ENCODE measurements at places on chromosomes 4 and X.

DNA sequence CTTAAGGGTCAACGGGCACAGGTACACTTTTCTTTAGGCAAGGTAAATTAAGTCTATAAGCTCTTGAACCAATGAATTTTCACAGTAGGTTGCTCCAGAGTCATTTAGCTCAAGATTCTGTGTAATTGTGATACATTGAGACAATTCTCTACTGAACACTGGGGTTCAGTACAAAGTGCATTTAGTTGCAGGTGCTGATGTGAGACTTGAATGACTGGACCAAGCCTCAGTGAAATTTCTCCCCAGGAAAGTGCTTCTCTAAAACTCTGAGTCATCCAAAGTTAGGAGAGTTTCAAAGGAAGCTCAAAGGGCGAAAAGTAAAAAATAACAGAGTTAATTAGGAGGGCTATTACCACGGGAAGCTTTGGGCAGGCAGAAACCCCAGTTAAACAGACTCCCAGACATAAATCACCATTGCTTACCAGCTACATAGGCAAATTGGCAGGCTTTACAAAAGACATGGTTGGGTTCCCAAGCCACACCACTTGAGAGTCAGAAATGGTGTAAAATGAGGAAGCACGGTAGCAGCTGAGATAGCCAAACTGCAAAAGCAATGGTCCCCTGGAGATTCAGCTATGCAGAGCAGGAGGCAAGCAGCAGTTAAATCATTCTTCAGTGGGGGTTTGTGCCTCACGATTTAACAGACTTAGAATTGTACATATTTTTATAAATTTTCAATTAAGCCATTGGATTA, 202.6 kb downstream of the PCDH19 start:
- no peak for DNase-seq

DNA sequence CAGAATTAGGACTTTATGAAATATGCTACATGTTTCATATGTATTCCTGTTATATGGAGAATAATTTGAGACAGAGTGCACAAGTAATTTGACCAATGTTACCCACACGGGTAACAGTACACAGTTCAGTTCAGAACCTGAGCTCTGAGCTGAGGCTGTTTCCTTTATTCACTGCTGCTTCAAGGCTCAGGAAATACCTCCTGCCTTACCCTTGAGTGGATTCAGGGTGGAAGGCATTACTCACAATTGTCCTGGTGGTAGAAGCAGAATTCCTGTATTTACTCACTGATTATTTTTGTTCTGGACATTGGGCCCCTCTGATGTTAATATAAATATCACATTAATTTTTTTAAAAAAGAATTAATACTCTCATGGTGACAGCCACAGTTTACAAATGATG, 73.5 kb upstream of the CAMK2D start:
- peak; percentile 49 for DNase-seq

DNA sequence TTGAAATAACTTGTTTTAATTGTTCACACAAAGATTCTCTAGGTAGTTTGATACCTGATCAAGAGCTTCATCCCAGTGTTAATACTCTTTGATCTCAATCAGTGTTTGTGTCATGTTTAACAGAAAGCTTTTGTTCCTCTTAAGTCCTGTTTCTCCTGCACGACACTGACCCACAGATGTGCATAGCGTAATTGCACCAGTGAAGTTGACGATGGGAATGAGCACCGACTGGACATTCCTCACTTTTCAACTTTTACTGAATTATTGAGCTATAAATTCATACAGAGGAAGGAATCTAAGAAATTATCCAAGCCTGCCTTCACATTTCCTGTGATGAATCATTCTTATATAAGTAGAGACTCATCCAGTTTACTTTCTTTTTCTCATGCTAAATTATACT, 878.7 kb upstream of the TENM3 start:
- DNase-seq, result no peak

DNA sequence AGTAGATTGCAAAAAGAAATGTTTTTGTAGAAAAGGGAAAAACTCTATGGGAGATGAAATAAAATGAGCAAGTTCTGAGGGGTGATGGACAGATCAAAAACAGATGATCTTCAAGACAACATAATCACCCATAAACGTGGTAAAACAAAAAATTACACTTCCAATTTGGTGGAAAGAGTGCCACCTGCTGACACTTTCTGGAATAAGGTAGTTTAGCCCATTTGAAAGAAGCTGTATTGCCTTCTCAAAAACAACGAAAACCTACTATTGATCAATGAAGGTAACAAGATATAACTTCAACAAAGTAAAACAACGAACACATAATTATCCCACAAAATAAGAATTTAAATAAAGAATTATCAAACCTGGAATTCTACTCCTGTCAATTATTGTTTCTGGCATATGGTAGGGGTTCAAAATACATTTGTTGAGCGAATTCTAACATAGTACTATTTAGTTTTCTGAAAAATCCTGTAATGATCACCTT, 2.5 kb downstream of the COQ2 start:
- peak; percentile 64 for DNase-seq

GRCh38 chrX:23944234-23944633, 36.4 kb downstream of the CXorf58 start:
- no peak for DNase-seq

GRCh38 chr4:122758033-122758432, 25.5 kb downstream of the BBS12 start:
- peak; percentile 58 for DNase-seq

- DNase-seq, result no peak
Observed at GRCh38 chr4:35963974-35964515, 280.3 kb downstream of the ARAP2 start.

DNA sequence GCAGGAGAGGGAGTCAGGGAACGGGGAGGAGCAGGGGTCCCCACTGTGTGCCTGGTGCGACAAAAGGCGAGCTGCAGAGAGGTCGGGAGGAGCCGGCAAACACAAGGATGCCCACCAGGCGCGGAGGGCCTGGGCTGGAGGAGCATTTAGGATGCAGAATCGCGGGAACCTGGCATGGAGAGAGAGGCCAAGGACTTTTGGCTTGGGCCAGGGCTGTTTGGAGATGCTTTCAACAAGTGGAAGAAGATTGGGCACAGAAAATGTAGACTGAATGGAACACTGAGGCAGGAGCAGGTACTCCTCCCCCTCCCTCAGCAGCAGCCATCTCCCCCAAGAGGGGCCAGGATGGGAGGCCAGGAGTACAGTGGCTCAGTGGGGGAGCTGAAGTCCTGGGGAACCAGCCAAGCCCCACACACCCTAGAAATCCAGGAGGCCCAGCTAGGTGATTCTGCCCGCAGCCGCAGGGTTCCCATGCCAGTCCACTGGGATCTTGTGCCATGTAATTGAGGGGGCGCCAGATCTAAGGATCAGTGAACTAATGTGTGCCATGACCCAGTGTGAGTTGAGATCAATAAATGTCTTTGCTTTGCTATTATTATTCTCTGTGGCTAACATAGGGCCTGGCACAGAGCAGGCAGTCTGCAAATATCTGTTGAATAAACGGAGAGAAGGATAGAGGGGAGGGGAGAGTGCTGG, 1.1 kb upstream of the ABLIM2 start:
- no peak for DNase-seq

DNA sequence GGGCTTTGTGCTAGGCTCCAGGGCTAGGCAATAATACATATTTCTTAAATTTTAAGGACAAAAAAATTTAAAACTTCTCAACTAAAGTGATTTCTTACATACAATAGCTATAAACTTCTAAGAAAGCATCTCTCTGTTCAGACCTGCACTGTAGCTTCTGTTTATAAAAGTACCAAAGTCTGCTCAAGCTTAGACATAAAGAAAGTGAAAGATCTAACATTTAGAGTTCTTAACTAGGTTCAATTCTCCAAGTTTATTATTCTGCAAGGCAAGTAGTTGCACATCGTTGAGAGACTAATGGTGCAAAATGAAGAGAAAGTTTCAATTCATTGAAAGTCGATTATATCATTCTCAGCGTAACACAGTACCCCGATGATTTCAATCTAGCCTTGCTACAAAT, 857.4 kb upstream of the HTR2C start:
- no peak for DNase-seq

DNA sequence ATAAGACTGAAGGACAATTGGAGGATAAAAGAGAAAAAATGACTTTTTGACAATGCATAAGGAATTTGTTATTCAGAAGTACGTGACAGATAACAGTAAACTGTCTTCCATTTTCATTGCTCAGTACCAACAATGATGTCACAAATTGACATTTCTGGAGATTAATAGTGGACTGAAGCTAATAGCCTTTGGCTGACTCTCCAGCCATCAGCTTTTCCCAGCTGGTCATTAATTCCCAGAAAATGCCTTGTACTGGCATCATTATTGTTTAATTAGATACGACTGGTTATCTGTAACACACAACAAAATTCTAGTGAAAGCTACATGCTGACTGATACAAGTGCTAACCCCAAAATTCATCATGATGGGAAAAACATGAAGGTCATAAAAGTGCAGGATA, 147.9 kb upstream of the FGF13 start:
- peak; percentile 76 for DNase-seq

GRCh38 chr4:155442267-155443105, 65.7 kb upstream of the MAP9 start:
- DNase-seq, result peak; percentile 59

Measured in AG10803 (cell line).